ENCODE measurements at places on chromosomes 6 and 20.

GRCh38 chr6:15989397-15989796 is 139.5 kb upstream of the MYLIP start:
- no peak for DNase-seq

- DNase-seq, result no peak
Observed at GRCh38 chr6:113829696-113830045, 27.5 kb upstream of the MARCKS start.

DNA sequence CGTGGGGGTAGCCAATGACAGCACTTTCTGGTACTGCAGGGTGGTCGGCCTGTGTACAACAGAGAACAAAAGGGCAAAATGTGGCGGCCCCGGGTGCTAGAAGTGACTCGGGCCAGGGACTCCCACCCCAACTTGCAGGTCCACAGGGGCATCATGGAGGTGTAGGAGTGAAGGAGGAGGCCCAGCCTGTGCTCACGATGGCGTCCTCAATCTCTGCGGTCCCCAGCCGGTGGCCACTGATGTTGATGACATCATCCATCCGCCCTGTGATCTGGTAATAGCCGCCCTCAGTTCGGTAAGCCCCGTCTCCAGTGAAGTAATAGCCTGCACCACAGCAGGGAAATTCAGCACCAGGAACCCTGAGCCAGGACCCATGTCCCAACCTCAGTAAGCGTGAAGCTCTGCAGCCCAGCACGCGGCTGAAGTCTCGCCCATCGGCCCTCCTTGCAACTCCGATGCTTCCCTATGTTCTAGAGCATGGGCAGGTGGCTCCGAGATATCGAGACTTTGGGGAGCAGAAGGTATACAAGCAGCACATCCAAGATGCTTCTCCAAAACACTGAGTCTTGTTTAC is 20.2 kb upstream of the APMAP start:
- DNase-seq, result no peak

- no peak for DNase-seq
Observed at GRCh38 chr6:119020597-119021561, 57.6 kb downstream of the FAM184A start.

DNA sequence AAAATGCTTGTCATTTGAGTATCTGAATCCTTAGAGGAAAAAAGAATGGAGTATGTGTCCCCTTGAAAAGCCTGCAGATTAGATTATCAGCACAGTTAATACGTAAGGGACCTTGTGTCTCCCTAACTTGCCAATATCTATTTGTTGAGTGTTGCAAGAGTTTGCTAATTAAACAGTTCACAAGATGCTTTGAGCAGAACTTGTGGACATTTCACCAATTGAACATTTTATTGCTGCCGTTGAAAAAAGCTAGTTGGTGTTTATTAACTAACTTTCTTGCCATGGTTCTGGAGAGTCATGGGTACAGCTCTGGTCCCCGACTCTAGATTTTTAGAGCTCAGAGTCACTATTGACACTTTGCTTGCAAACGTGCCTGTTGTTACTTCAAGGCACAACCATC is 30.6 kb upstream of the PRDM1 start:
- no peak for DNase-seq

- no peak for DNase-seq
Observed at GRCh38 chr6:82553863-82554531, 190.4 kb downstream of the TPBG start.

GRCh38 chr6:35181308-35181932 is 32.3 kb upstream of the SCUBE3 start:
- no peak for DNase-seq

GRCh38 chr6:142031035-142031434 is 101.7 kb upstream of the GJE1 start:
- DNase-seq, result no peak

DNA sequence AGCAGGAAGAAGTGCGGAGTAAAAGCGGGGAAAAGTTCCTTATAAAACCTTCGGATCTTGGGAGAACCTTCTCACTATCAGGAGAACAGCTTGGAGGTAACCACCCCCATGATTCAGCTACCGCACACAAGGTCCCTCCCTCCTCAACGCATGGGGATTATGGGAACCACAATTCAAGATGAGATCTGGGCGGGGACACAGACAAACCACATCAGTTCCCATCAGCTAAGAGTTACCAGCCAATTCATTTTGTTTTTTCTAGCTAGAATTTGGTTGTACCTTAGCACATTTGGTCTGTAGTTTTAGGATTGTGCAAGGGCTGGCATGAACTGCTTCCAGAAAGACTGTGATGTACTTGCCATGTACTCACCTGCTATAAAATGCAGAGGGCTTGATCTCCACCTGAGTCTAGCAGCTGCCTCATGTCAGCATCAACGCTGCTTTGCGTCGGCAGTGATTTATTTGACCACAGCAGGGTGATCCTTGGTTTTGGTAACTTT is 94.7 kb upstream of the SLC2A12 start:
- no peak for DNase-seq

DNA sequence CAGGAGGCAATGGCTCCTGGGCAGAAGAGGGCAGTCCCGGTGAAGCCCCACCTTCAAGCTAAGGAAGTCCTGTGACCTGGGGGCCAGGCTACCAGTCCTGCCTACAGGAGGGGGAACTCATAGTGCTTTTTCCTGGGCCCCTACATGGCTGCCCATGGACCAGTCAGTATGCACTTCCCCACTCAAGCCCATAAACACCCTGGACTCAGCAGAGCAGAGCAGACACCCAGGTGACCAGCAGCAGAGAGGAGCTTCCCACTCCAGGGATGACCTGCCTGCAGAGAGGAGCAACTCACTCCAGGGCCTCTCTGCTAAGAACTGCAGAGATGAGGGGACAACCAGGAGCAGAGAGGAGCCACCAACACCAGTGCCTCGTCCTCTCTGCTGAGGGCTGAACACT is 14.3 kb upstream of the ABCC10 start:
- DNase-seq, result no peak

- no peak for DNase-seq
Observed at GRCh38 chr6:81981812-81982211, 229.3 kb upstream of the TENT5A start.

DNA sequence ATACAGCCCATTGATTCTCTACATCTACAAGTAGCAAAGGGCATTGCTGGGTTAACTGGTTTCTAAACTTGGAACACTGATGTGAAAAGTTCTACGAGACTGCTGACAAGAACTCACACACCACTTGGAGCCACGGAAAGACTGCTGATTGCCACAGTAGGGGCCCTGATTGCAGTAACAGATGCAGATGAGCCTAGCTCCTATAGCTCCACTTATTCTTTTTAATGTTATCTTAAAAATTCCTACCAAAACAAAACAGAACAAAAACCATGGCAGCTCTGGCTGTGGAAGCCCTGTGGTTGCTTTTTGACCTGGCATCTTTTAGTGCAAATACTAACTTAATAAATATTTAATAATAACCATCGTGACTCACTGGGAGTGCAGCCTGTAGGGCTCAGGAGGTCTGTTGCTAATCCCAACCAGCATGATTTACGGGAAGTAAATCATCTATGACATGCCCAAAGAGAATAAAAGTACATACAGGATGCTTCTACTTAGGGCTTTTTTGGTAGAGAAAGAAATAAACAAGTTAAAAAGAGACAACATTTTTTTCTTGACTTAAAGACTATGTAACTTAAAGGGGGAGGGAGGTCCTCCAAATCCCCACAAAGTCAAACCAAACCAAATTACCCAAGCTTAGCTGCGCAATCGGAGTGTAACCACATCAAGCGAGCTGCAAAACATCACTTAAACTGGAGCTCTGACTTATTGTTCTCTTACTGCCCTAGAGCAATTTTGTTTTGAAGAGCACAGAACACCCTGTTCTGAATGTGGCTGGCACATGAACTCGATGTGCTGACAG is 87.2 kb downstream of the FKBP5 start:
- no peak for DNase-seq

DNA sequence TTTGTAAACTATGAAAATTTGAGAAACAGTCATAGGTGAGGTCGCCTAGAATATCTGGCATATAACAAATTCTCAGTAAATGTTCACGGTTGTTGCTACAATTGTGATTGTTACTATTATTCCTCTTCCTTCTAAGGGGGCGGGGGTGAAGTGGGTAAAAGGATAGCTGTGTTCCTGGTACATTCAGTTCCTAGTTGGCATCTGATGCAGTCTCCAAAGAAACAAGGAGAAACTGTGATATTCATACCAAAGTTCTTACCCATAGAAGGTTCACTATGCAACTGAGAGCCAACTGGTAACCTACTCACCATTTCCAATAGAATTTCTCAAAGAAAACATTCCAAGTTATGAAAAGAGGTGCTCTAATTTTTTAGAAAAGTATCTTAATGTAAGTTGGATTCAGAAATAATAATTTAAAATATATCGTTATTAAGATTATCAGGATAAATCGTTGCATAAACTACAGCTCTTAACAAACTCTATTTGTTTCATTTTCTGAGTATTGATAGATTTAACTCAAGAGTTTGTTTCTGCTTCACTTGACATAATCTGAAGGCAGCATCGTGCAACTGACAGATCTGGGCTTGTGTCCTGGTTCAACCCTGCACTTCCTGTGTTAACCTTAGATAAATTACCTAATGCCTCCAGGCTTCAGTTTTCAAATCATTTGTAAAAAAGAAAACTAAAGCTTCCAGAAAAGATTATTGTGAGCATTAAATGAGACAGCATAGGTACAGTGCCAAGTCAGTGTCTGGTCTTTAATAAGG is 13.3 kb upstream of the MAP7 start:
- no peak for DNase-seq

- DNase-seq, result no peak
Observed at GRCh38 chr6:5403609-5404008, 142.3 kb downstream of the FARS2 start.

- no peak for DNase-seq
Observed at GRCh38 chr20:25032478-25033264, 25.3 kb downstream of the ACSS1 start.

GRCh38 chr6:16254535-16254934 is 16.1 kb downstream of the GMPR start:
- no peak for DNase-seq

GRCh38 chr6:37679539-37680476 is 17.9 kb downstream of the MDGA1 start:
- DNase-seq, result no peak

- DNase-seq, result no peak
Observed at GRCh38 chr6:157490611-157491269, 109.8 kb downstream of the ZDHHC14 start.

DNA sequence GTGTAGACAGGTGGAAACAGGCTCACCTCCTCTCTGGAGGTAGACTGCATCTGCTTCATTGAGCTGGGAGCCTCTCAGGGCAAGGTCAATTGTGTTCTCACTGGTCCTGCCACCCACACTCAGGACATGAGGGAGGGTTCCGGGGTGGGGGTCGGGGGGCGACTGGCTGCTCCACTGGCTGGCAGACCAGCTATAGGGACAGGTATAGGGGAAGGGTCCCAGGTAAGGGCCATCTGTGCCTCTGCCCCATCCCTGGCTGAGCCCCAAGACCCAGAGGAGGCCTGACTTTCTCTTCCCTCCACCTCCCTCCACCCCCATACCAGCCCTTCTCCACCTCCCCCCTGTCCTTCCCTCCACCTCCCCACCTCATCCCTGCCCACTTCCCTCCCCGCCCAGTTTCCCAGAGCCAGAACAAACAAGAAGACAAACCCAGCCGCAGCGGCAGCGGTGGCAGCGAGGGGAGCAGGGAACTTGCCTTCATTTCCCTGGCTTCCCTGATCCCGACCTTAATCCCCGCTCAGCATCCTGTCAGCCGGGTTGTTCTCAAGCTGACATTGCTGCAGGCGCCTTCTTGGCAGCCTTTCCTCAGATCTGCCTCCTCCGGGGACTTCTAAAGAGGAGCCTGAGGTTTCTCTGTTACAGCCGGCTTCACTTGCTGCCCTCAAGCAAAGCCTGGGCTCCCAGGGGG is 18.3 kb upstream of the FOXP4 start:
- DNase-seq, result no peak

GRCh38 chr20:24771542-24772061 is 177.5 kb upstream of the CST7 start:
- DNase-seq, result no peak

- DNase-seq, result no peak
Observed at GRCh38 chr20:14178528-14178927, 158.9 kb downstream of the FLRT3 start.

DNA sequence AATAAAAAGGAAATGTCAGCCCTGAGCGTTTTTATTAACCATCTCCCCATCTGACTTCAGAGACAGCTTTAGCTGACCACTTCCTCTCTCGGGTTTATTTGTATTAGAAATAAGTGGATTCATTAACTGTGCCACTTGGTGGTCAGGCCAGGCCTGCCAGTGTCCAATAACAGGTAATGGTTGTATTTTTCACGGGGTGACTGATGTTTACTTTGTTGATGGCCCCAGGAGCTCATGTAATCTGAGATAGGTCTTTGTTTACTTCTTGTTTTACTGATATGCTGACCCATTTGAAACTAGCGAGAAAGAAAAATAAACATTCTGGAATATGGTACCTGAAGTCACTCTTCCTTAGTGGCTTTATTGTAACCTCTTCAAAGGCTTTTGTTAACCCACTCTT is 504.3 kb upstream of the SLC35B3 start:
- no peak for DNase-seq

- DNase-seq, result no peak
Observed at GRCh38 chr6:36800223-36801076, 38.8 kb downstream of the CPNE5 start.

- no peak for DNase-seq
Observed at GRCh38 chr20:23228912-23229311, 121.7 kb upstream of the NXT1 start.

- no peak for DNase-seq
Observed at GRCh38 chr6:64289931-64290330, 654.3 kb downstream of the PHF3 start.

- DNase-seq, result no peak
Observed at GRCh38 chr20:6333110-6333509, 210.3 kb upstream of the FERMT1 start.

- DNase-seq, result no peak
Observed at GRCh38 chr6:41780551-41781365, at the start of gene PRICKLE4. Gene PRICKLE4 (plus strand): TSS chr6:41780782. CDS start chr6:41783474, 2,692 bp downstream.

- DNase-seq, result no peak
Observed at GRCh38 chr6:36227379-36228228, 31.1 kb downstream of the BRPF3 start.

GRCh38 chr6:37218511-37218910 is 39.1 kb upstream of the TBC1D22B start:
- no peak for DNase-seq

GRCh38 chr20:48325656-48326433 is 502.0 kb downstream of the PREX1 start:
- no peak for DNase-seq

DNA sequence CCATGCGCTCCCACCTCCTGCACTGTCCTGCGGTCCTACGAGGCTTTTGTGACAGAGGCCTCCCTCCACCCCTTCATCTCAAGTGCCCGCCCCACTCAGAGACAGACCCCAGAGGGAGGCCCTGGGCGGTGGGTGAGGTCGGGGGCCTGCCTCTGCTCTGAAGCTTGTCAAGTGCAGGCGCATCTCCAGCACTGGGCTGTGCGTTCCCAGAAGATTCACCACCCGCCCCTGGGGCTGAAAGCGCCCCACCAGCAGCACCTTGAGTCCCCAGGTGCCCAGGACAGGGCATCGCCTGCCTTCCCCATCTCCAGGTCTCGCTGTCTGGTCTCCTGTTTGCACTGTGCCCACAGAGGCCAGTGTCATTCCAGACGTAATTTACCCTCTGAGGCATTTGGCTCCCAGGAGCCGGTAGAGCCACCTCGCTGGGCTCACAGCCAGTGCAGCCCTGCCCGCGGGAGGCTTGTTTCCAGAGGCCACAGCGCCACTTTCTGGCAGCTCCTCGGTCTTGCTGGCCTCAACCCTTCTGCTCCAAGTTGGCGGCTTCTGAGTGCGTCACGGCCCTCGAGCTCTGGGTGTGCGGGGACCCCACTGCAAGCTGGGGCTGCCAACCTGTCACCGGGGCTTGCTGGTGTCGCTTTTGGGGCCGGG is 191.1 kb downstream of the TAF4 start:
- no peak for DNase-seq
